ENCODE measurements at places on chromosomes 5 and 9.

DNA sequence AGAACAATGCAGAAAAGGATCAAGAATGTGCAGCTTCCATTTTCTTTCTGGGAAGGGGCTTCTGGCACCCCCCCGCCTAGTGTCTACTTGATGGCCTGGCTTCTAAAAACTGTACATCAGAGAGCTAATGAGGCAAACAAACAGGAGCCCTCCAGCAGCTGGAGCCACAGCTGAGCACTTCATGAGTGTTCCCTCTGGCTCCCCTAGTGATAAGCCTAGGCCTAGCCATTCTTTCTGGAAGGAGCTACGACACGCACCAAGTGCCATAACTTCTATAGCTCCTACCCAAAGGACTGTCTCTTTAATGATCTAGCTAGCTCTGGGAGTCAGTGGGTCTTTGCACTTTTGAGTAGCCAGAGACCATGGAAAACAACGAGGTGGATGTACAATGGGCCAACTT lies 66.1 kb downstream of the DNAH5 start:
- no peak for DNase-seq

- DNase-seq: no peak
Observed at GRCh38 chr9:76562511-76562911, 103.5 kb downstream of the GCNT1 start.

- DNase-seq: no peak
Observed at GRCh38 chr5:437281-437771, 5.7 kb upstream of the EXOC3 start.

GRCh38 chr9:134073500-134073899 lies 5.7 kb upstream of the BRD3 start:
- DNase-seq: no peak

DNA sequence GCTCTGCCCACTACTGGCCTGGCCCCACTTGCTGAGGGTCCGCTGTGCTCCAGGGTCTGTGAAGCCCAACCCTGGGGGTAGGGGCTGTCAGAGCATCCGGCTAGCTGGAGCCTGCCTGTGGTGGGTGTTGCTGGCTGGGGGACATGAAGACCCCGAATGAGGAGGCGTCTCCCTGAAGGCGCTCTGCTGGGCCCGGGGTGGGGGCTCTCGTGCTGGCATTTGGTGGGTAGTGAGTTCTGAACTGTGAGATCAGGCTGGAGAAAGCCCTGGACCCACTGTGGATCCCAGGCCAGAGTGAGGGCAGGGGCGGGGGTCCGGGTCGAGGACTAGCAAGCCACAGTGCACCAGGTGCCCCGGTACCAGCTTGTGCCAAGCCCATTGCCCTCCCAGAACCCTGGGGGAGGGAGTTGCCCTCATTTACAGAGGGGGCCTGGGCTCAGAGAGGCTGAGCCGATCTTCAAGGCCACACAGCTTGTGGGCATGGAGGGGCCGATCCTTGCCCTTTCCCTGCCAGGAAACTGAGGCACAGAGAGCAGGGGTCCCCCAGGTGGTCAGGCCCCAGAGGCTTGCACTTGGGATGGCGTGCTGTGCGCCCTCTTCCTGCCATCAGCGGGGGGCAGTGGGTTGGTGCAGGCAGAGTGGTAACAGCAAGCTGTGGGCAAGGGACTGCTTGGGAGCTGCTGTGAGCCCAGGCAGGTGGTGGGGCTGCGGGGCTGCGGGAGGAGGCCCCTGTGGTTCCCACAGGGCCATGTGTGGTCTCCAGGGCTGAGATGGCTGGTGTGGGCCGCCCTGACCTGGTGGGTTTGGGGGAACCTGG lies 15.9 kb downstream of the RXRA start:
- no peak for DNase-seq

GRCh38 chr9:36135741-36136271 lies 727 bp upstream of the GLIPR2 start:
- DNase-seq: no peak

DNA sequence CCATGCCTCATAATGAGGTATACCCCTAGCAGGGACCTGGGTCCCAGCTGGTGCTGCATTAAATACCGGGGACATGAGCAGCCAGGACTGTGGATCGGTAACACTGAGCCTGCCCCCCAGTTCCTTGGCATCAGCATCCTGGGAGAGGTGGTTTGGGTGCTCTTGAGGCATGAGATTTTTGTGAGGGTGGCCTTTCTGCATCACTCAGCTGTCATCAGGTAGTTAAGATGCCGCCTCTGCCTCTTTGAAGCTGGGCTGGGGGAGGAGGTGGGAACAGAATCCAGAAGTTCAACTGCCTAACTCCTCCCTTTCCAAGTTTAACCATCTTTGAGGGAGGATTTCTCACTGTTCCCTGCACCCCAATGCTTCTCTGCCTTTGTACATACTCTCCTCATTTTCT lies 112.7 kb downstream of the PDZD2 start:
- no peak for DNase-seq

DNA sequence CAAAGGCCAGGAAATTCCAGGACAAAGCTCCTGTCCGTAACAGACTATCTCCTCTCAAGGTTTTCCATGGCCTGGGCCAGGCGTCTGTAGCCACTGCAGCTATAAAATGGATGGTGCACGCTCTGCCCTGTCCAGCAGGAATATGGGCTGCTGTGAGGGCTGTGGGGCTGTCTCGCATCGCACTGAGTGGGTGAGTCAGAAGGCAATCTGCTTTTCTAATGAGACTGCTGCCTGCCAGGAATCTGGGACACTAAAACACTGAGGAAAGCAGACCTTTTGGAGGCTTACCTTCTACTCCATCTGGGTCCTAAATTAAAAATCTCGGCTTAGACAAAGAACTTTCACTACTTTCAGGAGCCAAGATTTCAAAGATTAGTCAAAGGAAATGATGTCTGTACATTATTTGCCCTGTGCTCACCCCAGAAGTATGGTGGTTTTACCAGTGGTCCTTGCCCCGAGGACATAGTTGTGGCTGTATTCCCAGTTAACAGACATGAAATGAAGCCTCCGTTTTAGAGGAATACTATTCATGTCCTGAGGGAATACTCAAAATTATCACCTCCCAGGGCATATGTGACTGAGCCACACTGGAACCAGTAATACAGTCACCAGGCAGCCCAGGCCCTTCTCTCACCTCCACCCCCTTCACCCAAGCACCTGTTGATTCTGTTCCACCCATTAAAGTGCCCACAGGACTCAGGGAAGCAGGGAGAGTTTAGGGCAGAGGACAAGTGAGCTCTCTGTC lies 56.4 kb downstream of the PFDN1 start:
- DNase-seq: no peak

GRCh38 chr5:150627731-150628545 lies 12.5 kb upstream of the SYNPO start:
- DNase-seq: no peak

DNA sequence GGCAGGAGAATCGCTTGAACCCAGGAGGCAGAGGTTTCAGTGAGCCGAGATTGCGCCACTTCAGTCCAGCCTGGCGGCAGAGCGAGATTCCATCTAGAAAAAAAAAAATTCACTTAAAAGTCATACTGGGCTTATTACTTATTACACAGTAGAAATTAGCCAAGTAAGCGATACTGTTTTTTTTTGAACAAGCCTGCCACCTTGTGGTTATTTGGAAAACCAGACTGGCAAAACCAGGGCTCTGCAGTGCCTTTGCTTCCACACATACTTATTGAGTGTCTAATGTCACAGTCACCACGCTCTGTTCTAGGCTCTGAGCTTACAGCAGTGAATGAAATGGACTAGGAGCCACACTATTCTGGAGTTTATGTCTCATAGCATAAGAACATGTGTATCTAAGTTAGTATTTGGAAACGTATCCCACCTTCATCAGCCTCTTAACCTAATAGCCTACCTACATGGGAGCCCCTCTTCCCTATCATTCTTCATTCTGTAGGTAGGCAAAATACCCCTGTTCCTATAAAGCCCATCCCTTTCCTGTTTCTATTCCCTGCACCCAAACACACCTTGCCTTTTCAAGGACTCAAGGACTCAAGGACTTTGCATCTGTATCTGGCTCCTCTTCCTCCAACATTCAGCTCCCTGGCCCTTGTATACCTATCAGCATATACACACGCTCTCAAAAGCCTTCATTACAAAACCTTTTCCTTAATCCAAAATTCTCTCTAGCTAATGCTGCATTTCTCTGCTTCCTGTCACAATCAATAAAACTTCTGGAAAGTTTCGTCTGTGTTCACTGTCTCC lies 13.9 kb upstream of the BASP1 start:
- no peak for DNase-seq

GRCh38 chr5:95102687-95103086 lies 182.2 kb downstream of the MCTP1 start:
- DNase-seq: no peak

DNA sequence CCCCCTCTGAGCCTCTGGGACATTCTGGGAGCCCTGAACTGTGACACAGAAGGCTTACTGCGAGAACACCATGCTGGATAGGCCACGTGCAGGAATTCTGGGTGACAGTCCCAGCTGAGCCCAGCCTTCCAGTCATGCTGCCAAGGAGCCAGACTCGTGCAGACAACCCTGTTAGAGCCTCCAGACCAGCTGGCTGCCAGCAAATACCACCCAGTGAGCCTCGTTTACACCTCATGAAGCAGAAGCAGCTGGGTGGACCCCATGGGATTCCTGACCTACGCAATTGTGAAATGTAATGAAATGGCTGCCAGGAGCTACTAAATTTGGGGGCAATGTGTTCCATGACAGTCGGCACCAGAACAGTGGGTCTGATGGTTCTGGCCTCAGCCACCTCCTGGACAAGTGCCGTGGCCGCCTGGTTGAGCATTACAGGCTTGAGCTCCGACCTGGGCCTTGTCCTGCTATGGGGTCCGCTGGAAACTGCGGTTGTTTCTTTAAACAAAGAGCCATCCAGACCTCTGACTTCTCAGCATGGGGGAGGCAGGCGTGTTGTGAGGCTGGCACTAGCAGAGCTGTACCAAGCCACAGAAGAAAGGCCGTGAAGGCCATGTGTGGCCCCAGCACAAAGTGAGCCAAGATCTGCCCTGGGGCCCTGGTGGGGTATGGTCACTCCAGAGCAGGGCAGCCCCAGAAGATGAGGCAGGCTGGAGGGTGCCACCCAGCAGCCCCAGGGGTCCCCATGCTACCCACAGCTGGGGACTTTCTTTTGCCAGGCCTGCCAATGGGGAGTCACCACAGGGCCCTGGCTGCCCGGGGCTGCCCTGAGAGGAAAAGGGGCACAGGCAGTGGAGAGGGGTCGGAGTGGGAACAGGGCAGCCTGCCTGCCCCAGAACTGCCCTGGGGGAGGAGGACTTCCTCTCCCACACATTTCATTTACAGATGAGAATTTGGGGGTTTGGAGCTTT lies 19.3 kb upstream of the RXRA start:
- DNase-seq: no peak

GRCh38 chr9:28834156-28834555 lies 1260.9 kb upstream of the C9orf72 start:
- no peak for DNase-seq

- no peak for DNase-seq
Observed at GRCh38 chr5:34914671-34915138, 599 bp downstream of the RAD1 start.

- DNase-seq: peak; percentile 57
Observed at GRCh38 chr5:76521240-76521758, 101.9 kb downstream of the F2RL2 start.

GRCh38 chr5:103391659-103392058 lies 133.1 kb downstream of the MACIR start:
- no peak for DNase-seq

- DNase-seq: no peak
Observed at GRCh38 chr9:129936222-129936621, 101.0 kb downstream of the USP20 start.

GRCh38 chr9:131263701-131264100 lies 12.6 kb downstream of the FAM78A start:
- no peak for DNase-seq

- peak; percentile 89 for DNase-seq
Observed at GRCh38 chr5:125198270-125198974, 452.0 kb upstream of the ZNF608 start.

- no peak for DNase-seq
Observed at GRCh38 chr5:50697739-50698138, 31.3 kb downstream of the PARP8 start.

GRCh38 chr9:28127101-28127500 lies 553.8 kb upstream of the C9orf72 start:
- no peak for DNase-seq

GRCh38 chr5:52842111-52842510 lies 54.4 kb downstream of the ITGA1 start:
- DNase-seq: no peak

GRCh38 chr9:93061260-93061751 lies 2.8 kb downstream of the SUSD3 start:
- DNase-seq: no peak

GRCh38 chr9:128190516-128191405 lies 611 bp downstream of the CIZ1 start:
- DNase-seq: no peak

- DNase-seq: no peak
Observed at GRCh38 chr5:76808141-76808691, 10.6 kb upstream of the F2RL1 start.

GRCh38 chr5:77305956-77306355 lies 95.5 kb downstream of the PDE8B start:
- DNase-seq: no peak

DNA sequence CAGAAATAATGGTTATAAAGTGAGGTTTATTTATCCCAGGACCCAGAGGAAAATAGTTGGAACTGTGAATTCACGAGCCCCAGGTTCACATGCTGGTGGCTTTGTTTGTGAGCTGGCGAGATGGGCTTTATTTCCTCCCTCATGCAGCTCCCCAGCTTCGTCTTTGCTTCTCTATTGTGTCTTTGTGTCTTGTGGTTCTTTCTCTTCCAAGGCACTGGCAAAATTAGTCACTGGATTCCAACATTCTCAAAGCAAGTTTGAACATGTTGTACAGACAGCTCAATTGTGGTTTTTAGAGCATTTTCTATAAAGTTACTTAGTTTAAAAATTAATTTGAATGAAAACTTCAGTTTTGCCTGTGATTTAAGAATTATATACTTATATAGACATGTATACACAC lies 7.2 kb downstream of the NDUFS6 start:
- no peak for DNase-seq

DNA sequence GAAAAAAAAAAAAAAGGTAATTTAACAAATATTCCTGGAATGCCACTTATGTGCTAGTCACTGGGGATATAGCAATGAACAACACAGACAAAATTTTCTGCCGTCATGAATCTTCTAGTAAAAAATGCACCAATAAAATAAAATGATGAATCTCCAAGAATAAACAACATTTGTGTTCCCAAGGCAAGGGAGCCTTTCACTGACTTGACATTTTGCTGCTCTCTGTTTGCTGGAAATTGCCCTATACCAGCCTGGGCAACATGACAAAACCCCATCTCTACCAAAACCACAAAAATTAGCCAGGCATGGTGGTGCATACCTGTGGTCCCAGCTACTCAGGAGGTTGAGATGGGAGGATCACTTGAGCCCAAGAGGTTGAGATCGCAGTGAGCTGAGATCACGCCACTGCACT lies 64.5 kb upstream of the ERBIN start:
- peak; percentile 37 for DNase-seq
